ENCODE measurements at places on chromosomes 7 and 10.

GRCh38 chr10:77301305-77301730 lies 336.3 kb downstream of the KCNMA1 start:
- DNase-seq: no peak

DNA sequence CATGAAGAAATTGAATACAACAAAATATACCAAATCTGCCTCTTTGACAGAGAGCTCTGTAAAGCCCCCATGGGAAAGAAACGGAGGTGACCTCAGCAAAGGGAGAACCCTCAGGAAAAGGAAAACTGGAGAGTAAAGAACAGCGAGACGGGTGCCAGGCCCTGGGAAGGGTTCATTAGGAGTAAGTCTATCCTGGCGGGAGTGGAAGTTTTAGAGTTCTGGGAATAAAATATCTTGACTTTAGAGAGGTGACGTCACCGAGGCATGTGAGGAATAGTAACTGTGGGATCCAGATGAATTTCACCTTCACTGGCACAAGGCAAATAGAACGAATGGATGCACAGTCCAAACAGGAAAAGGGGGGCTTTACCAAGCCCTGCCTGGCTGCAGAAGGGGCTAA lies 362.8 kb upstream of the IGFBP3 start:
- DNase-seq: no peak

GRCh38 chr7:44057849-44058758 lies 7.3 kb downstream of the PGAM2 start:
- no peak for DNase-seq

DNA sequence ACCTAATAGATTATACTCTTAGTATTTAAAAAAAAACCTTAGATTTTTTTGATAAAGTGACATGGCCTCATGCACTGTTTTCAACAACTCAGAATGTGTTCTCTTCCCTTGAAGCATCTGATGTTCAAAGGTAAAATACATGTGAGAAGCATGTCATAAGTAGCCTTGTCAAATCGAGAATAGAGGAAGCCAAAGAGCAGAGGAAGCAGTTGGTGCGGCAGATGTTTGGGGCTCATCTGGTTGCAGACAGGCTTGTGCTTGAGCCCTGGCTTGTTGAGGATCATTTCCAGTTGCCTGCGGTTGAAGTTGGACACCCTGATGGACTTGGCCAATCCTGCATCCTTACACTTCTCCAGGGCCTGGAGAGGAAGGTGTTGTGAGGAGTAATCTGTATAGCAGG lies 59.2 kb downstream of the AKR1E2 start:
- no peak for DNase-seq

DNA sequence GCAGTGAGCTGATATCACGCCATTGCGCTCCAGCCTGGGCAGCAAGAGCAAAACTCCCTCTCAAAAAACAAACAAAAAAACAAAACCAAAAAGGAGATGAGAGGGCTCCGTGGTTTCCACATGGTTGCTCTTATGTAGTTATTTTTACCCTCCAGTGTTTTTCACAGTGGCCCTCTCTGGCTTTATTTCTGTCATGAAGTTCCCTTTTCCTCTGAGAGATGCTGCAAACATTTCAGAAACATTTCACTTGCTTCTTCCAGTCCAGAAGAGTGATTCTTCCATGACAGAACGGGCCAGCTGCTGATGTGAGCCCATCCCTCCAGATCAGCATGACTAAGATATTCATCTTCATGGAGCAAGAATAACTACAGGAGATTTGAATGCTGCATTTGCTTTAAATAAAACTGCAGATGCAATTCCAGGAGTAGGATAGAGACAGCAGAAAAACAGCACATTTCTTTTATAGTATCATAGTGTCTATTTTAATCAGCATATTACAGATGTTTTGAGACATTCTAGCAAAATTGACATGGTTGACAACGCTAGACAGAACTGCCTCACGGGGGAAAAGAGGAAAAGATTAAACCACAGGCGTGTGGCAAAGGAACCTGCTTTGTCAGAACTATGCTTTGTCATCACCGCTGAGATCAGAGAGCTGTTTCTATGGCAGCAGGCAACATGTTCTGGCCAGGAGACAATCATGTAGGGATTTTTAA lies 40.3 kb downstream of the NRCAM start:
- DNase-seq: no peak

DNA sequence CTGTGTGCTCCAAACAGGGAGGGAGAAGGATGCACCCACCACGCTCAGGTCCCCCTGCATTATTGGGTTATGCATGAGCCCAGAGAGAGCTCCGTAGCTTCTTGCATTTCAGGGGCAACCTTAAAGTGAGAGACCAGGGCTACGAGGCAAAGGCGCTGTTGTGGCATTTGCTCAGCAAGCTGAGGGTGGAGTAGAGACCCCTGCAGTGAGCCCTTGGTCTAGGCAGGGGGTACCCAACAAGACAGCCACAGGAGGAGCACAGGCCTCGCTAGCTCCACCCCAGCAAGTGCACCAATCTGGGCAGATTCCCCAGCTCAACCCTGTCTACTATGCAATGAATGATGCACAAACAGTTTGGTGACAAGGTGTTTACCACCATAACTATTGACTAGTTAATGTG lies 198.4 kb downstream of the CALN1 start:
- DNase-seq: no peak

- no peak for DNase-seq
Observed at GRCh38 chr7:16841681-16842080, 36.9 kb upstream of the AGR2 start.

- no peak for DNase-seq
Observed at GRCh38 chr10:77109351-77109994, 528.1 kb downstream of the KCNMA1 start.

- DNase-seq: no peak
Observed at GRCh38 chr10:119414081-119414611, 128.4 kb downstream of the RGS10 start.

DNA sequence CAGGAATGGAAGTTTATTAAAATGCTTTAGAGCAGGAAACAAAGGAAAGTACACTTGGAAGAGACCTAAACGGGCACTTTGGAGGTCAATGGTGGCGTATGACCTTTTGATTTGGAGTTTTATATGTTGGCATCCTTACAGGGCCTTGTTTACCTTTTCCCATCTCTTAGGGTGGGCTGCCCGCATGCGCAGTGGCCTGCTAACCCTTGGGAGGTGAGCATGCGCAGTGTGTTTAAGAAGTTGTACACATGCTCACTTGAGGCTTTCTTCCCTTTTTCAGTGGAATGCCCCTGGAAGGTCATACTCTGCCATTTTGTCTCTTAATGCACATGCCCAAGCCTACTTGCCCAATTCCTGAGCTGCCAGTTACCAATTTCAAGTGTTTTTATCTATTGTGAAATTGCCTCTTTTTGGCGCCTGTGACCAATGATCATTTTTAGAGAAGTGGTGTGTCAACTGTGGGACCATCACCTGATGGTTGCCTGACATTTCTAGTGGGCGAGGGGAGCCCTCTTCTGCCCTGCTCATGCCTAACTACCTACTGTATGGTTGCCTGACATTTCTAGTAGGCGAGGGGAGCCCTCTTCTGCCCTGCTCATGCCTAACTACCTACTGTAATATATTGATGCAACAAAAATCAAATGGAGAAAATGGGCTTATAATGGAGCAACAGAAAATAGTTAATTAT lies 138.0 kb downstream of the PPP1R9A start:
- no peak for DNase-seq

DNA sequence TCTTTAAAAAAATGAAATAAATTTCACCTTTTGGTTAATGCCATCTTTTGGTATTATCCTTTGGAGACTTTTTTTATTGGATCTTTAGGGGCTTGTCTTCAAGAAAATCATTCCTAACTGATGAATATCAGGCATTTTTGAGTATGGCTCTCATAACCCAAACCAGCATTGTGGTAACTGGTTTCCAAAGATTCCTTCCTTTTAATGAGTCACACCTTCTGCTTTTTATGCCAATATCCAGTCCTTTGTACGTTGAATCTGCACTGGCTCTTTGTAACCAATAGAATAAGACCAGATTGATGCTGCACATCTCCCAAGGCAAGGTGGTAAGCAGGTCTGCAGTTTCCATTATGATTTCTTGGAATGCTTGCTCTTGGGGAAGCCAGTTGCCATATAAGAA lies 89.1 kb downstream of the GPR158 start:
- DNase-seq: no peak

DNA sequence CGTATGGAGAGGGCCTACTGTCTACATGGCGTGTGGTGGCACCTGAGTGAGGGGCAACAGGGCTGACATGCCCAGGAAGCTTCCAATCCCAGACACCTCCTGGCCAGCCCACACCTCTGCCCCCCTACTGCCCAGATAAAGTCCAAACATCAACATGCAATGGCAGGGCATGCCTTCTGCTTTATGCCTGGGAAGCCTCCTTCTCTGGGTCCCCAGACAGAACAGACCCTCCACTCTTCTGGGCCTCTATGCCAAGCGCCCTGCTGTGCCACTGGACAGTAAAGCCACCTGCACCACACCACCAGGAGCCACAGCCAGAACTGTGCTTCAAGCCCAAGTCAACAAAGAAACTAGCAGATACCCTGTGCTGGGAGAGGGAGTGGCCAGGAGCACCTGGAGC lies 12.5 kb downstream of the TMEM72 start:
- no peak for DNase-seq

DNA sequence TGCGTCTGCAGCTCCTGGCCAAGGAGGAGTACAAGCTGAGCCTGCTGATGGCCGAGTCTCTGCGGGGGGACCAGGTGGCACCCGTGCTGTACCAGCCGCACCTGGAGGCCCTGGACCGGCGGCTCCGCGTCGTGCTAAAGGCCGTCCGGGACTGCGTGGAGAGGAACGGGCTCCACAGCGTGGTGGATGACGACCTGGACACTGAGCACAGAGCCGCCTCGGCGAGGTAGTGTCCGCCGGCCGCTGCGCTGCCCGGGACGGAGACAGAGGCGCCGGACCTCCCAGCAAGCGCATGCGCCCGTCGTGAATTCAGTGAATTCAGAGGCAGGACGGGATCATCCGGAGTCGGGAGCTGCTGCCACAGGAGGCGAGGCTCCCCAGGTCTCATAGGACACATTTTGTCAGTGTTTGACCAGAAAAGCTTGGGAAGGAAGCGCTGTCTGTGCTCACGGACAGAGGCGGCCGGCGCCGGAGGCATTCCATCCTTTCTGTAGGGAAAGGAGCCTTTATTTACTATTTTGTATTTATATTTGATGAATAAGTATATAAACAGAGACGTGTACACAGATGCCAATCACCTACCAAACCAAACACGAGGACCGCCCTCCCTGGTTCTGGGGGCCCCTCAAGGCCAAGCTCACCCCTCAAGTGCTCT lies 30.1 kb upstream of the FOXL3 start:
- no peak for DNase-seq

All from stimulated activated CD8-positive, alpha-beta memory T cell treated with anti-CD3 and anti-CD28 coated beads, Interleukin-4, amount 100 ng/mL, for 4 hours (primary cell).